Hippocampal formation (tissue), 2 donors: ENCODE measurements at places on chromosomes 1 and 21.

DNA sequence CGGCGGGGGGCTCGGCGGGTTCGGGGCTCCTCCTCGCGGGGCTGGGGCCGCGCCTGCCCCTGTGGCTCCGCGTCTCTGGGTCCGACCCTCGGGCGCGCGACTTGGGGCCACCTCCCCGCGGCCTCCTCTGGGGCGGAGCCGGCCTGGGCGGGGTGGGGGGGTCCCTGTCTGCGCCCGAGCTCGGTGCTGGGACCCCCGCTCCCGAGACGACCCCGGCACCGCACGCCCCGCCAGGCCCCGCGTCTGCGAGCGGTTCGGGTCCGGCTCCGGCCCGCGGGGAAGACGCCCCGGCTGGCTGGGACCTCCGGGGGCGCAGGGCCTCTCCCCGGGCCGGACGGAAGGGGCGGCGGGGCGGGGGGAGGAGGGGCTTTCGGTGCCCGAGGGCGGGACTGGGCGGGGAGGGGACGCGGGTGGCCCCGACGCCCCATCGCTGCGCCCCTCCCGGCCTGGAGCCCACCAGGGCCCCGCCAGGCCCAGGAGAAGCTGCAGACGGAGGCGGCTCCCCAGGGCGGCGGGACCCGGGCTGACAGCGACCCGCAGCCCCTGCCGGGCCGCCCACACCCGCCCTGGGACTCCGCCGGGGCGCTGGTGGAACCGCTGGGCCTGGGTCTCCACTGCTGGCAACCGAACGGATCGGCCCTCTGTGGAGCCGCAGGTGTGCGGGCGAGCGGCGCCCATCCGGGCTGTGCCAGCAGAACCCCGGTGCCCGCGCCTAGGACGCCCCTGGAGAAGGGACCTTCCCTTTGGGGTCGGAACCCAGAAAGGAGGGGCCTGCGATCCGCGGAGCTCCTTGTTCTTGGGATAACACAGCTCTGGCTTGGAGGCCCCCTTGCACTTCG is 610 bp downstream of the COL6A2 start:
- DNase-seq = no peak

DNA sequence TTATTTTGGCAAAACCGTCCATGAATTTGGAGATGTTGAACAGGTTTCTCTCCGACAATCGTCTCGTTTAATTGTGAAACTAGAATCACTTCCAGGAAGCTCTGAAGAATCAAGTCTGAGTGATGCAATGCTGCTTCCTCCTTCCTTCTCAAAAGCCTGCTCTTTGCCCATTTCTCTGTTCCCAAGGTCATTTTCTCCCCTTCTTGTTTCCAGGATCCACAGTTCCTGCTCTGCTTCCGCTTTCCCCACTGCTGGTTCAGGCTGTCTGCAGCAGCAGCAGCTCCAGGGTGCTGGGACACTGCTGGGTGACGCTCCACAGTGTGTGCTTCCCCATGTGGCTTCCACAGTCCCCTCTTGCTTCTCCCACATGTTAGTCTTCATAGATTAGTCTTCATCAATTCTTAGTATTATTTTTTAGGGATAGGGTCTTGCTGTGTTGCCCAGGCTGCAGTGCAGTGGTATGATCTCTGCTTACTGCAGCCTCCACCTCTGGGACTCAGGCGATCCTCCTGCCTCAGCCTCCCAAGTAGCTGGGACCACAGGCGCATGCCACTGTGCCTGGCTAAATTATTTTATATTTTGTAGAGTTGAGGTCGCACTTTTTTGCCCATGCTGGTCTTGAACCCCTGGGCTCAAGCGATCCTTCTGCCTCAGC is 156.2 kb downstream of the DYRK1A start:
- DNase-seq = no peak

DNA sequence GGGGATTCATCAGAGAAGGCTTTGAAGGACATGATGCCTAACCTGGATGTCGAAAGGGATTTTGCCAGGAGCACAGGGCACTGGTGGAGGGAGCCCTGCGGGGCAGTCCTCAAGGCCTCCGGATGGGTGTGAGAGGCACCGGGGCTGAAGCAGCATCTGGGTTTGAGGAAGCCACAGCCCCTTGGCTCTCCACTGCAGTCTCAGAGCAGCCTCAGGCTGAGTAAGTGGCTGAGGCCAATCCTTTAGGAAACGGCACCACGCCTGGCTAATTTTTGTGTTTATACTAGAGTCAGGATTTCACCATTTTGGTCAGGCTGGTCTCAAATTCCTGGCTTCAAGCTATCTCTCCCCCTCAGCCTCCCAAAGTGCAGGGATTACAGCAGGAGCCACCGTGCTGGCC is 12.0 kb downstream of the ERVH48-1 start:
- no peak for DNase-seq

GRCh38 chr1:42922687-42923366 is 35.8 kb downstream of the SLC2A1 start:
- peak; percentile 44 for DNase-seq

DNA sequence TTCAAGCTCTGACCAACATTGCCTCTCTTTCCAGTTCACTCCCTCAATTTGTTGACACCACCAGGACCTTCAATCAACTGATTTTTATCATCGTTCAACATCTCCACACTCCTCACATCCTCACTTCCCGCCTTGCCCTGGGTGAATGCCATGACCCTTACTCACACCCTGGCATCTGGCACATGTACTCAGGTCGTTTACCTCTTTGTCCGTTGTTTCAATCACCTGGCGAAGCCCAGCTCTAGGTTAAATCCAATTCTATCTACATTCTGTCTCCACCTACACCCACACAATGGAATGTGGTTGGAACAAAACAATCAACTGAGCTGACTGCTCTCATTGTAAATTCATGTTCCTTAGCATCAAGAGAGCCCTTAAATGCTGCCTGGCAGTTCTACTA is 24.2 kb upstream of the TBX15 start:
- no peak for DNase-seq

DNA sequence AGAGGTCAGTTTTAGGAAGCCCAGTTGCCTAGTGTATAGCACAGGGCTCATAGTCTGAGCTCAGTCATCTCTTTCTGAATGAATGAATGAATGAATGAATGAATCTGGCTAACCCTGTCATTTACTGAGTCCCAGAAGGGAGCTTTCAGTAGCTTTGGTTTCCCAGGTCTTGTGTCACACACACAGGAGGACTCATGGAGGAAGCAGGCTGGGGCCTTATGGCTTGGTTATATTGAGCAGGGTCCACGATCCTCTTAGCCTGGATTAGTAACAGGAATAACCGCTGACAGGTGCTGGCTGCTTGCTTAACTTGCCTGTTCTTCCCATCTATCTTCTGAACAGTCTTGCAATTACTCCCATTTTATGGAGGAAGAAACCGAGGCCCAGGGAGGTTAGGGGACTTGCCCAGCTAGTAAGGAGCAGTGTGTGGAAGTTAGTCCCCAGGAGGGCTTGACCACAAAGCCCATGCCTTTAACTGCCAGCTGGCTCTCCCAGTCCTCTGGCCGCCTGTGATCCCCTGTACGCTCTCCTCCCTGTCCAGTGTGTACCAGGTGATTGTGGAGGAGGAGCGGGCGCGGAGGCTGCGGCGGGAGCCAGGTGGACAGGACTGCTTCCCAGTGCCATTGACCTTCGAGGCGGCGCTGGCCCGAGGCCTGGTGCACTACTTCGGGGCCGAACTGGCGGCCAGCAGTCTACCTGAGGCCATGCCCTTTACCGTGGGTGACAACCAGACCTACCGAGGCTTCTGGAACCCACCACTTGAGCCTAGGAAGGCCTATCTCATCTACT is 46.0 kb downstream of the PTPRU start:
- DNase-seq = no peak

- DNase-seq = no peak
Measured at GRCh38 chr1:21509351-21510112, at the start of gene ALPL. Gene ALPL (plus strand): TSS chr1:21509423. CDS start chr1:21554082, 44,659 bp downstream.

GRCh38 chr1:180343921-180344769 is 114.1 kb downstream of the LHX4 start:
- no peak for DNase-seq

DNA sequence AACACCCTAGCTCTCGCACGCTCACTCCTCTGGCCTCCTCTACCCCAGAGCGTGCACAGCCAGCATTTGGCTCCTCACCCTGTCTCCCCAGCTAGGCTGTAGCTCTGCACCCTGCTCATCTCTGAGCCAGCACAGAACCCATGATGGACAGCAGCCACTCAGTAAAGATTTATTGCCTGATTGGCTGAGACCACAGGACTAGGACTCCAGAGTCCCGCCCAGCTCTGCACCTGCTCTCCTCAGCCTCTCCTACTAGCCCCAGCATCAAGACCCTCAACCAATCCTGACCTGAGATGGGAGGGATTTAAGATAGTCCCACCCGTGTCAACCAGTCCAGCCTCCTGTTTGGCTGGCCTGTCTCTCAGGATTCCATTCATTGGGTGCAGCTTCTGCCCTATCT is 9.3 kb downstream of the C1QB start:
- DNase-seq = peak; percentile 37

- DNase-seq = no peak
Measured at GRCh38 chr1:46081619-46082018, 50.8 kb downstream of the PIK3R3 start.
